ENCODE measurements at places on chromosomes 16 and 17.

GRCh38 chr16:87963400-87963799 lies 12.2 kb downstream of the BANP start:
- peak; percentile 57 for DNase-seq

GRCh38 chr17:68867759-68868516 lies 87.3 kb downstream of the ABCA8 start:
- DNase-seq, result no peak

DNA sequence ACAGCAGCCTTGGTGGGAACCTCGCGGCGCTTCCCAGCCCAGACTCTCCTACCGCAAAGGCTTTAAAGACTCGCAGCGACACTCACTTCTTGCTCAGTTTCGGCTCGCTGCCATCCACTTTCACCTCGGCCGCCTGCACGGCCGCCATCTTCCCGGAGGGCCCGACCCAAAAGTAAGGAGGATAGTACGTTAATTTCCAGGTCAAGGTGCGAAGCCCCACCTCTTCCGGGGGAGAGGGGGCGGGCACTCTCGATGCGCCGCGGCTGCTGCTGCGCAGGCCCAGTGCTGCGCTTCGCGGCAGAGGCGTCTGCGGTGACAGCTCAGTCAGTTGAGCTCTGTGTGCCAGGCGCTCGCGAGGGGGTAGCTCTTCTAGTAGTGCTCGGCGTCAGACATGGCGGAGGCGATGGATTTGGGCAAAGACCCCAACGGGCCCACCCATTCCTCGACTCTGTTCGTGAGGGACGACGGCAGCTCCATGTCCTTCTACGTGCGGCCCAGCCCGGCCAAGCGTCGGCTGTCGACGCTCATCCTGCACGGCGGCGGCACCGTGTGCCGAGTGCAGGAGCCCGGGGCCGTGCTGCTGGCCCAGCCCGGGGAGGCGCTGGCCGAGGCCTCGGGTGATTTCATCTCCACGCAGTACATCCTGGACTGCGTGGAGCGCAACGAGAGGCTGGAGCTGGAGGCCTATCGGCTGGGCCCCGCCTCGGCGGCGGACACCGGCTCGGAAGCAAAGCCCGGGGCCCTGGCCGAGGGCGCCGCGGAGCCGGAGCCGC lies at the start of the genes KARS1 and TERF2IP:
KARS1 (minus strand) TSS at position 174 of the 773 bp plus-strand sequence; CDS start at position 148, 26 bp downstream.
TERF2IP (plus strand) TSS at position 282 of the 773 bp plus-strand sequence; CDS start at position 392, 110 bp downstream.
- peak; percentile 95 for DNase-seq

DNA sequence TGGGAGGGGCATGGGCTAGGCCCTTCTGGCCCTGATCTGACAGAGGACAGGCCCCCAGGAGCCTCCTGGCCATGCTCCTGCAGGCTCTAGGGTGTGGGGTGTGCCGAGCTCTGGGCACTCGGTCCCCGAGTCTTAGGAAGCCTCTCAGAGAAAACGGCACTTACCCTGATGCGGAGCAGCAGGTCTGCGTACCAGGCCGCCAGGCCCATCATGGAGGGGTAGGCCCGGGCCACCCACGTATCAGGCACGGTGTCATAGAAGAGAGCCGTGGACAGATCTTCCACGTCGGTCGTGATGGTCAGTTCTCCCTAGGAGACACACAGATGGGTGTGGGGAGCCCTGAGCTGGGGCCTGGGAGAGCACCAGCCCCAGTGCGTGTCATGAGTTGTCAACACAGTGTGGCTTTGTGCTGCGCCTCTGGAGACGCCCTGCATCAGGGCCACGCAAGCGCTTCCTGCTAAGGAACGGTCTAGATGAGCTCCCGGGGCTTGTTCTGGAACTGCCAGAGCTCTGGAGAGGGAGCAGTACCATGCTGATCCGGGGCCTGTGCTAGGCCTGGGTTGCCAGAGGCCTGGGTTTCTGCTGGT lies 47.9 kb downstream of the PGS1 start:
- no peak for DNase-seq

GRCh38 chr16:74831467-74831866 lies 56.8 kb upstream of the FA2H start:
- no peak for DNase-seq

DNA sequence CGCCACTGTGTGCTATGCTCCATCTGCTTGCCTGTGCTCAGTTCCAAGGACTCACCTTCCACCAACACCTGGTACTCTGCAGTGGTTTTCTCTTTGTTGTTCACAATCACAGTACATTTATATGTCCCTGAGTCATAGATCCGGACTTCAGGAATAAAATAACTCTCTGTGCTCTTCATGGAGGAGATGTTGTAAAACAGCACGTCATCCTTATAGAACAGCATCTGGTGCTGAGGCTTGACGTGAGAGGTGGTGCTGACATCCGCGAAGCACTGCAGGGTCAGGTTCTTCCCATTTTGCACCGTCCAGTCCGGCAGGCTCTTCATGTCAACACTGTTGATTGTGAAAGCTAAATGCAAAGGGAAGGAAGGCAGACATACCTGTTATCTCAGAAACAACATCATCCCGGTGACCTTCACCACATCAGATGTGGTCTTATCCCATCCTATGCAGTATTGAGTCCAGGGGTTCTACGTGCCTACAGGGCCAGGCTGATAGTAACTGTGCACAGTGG lies 12.8 kb downstream of the PECAM1 start:
- no peak for DNase-seq

DNA sequence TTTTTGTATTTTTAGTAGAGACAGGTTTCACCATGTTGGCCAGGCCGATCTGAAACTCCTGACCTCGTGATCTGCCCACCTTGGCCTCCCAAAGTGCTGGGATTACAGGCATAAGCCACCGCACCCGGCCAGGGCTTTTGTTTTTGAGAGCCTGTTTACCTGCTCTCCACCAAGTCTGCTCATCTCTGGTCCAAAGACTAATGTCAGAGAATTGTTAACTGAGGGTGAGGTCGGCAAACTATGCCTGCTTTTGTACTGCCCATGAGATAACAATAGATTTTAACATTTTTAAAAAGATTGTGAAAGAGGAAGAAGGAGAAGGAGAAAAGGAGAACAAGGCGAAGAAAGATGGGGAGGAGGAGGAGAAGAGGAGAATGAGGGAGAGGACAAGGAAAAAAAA lies 26.0 kb downstream of the TMEM238L start:
- no peak for DNase-seq
